NCI-H226 (cell line): ENCODE measurements at places on chromosomes 5 and 9.

- DNase-seq: no peak
Measured at GRCh38 chr5:82476155-82476554, 198.0 kb upstream of the RPS23 start.

- no peak for DNase-seq
Measured at GRCh38 chr9:79000230-79001002, 571.3 kb upstream of the TLE4 start.

- DNase-seq: no peak
Measured at GRCh38 chr5:91224969-91225368, 158.1 kb downstream of the ARRDC3 start.

GRCh38 chr5:31481531-31482165 is 50.2 kb downstream of the DROSHA start:
- DNase-seq: no peak

GRCh38 chr9:68574150-68574549 is 33.5 kb upstream of the TMEM252 start:
- no peak for DNase-seq

GRCh38 chr9:70981312-70981711 is 140.1 kb downstream of the TRPM3 start:
- DNase-seq: no peak

- DNase-seq: no peak
Measured at GRCh38 chr5:51632793-51633192, 249.5 kb downstream of the ISL1 start.

GRCh38 chr9:119803679-119804078 is 434.4 kb upstream of the BRINP1 start:
- no peak for DNase-seq

DNA sequence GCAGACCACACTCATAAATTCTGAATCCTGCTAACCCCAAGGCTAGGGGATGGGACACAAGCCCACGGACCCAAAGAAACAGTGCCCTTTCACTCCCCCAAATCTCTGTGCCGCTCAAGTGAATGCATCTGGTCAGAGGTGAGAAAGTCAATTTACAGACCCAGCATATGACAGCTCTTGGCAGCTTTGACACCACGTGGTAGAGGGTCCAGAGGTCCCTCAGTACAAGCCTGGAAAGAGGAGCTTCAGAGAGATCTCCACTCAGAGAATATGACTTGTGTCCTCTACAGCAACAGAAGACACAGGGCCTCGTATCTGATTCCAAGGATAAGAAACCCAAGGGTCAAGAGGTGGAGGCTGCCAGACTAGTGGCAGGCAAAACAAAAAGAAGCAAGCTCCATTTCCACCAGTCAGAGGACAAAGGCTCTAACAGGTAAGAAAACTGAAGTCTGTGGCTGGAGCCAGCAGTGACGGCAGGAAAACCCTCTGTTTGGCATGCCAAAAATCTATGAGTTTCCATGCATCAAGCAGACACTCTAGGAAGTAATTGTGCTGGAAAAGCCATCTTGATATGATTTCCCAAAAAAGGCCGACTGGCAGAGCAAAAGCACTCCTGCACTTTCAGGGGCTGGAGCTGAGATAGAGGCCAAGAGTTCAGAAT is 138.7 kb downstream of the UGCG start:
- no peak for DNase-seq

DNA sequence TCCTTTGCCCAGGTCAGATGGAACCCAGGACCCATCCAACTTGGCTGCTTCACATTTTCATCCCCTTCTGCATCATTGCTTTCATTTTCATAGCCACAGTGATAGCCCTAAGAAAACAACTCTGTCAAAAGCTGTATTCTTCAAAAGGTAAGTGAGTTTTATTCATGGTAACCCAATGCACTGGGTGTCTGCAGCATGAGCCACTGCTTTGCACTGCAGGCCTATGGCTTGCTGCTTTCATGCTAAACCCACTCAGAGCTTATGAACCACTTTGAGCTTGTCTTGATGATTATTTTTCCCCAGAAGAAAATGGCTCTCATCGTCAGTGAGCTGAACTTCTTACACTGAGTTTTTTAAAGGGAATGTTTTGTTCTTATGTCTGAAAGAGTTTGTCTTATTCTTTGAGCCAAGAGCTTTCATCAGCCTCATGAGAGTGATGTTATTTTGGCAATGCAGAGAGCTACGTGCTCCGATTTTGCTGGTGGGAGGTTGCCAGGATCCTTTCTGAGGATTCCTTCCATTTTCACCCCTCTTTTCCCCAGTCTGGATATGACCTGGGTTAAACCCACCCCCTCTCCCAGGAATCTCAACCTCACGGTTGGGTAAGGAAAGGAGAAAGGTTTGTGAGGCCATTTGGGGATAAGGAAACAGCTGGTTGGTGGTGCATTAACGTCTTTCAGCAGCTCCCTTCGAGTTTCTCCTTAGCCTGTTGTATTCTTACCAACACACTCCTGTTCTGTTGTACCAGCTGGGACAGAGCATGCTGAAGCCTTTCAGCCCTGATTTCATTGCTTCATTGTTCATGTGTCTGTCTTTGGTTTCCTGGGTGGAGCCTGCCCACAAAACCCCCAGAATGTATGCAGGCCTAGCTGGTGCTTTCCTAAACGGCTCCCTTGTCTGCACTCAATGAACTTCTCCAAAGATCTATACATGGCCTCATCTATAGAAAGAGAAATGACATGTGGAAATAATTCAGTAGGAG is 47.6 kb downstream of the PDCD1LG2 start:
- DNase-seq: no peak

- DNase-seq: no peak
Measured at GRCh38 chr9:22447618-22448305, 1.1 kb downstream of the DMRTA1 start.

DNA sequence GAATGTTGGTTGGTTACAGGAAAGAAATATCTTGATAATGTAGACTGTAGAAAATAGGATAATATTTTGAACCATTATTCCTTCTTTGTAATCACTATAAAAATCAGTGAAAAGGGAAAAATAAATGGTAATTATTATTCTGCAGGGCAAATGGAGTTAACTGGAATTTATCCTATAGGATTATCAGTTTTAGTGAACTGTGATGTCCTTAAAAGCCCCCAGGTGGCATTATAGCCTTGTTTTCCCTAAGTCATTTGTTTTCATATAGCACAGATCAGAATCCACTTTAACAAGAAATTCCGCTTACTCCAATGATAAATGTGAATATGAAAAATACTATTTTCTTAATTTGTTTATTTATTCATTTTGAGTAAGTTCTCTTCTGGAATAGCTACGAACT is 26.2 kb upstream of the WDR41 start:
- DNase-seq: no peak

DNA sequence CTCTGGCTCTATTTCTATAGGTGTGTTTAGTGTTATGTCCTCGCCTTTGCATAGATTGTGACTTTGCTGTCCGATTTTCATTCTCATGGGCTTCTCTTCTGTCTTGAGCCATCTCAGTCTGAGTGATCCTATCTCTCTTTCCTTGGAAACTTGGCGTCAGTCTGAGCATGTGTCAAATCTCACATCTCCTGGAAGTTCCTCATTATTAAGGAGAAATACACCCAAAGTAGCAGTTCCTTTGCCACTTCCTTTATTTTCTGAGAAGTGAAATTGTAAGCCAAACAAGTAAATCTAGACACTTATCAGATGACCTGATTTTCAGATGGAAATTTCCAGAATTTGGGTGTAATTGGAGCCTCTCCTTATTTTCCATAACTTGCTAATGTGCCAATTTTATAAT is 126.9 kb upstream of the ANKH start:
- DNase-seq: no peak

DNA sequence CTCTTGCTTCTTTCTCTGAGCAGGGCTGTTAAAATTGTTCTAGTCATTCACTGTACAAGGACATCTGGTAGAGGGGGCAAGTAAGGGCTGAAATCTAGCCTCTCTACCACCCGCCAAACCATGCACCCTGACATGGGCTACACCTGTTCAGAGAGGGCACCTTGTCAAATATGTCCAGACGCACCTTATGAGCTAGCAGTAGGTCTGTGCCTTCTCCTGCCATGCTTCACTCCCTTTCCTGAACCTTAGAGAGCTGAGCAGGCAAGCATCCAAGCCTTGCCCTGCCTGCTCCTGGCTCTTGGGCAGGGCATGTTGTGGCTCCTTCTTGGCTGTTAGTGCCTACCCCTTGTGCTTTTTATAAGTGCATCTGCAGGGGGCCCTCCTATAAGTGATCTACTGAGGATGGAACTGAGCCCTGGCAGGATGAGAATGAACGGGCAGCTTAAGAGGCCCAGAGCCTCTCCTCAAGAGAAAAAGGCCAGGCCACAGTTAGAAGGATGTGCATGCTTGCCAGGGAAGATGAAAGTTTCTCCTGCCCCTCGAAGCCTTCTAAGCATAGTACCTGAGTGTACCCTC is 3.8 kb upstream of the NEUROG1 start:
- DNase-seq: no peak

GRCh38 chr9:113390192-113390960 is 10.7 kb downstream of the ALAD start:
- DNase-seq: no peak

GRCh38 chr5:175357995-175358394 is 86.0 kb downstream of the DRD1 start:
- DNase-seq: no peak

GRCh38 chr9:125106285-125106893 is 36.9 kb downstream of the SCAI start:
- DNase-seq: peak; percentile 49

GRCh38 chr5:87831499-87831898 is 418.8 kb upstream of the CCNH start:
- DNase-seq: no peak

- no peak for DNase-seq
Measured at GRCh38 chr9:91421128-91421765, 2.4 kb downstream of the NFIL3 start.

- peak; percentile 65 for DNase-seq
Measured at GRCh38 chr9:34611811-34612787, at the start of gene RPP25L. Gene RPP25L, minus strand, starts transcription at chr9:34612097. Its CDS starts 801 bp downstream, at chr9:34611296.

GRCh38 chr9:137618105-137619067 is at the start of gene EHMT1:
Gene EHMT1, plus strand, starts transcription at chr9:137619005. Its CDS starts 24 bp downstream, at chr9:137619029.
- peak; percentile 61 for DNase-seq

GRCh38 chr5:120988941-120989340 is 524.8 kb downstream of the PRR16 start:
- no peak for DNase-seq

- DNase-seq: peak; percentile 20
Measured at GRCh38 chr5:66863243-66864170, 267.3 kb downstream of the MAST4 start.

- DNase-seq: peak; percentile 6
Measured at GRCh38 chr5:35773967-35774366, 82.7 kb upstream of the IL7R start.

- no peak for DNase-seq
Measured at GRCh38 chr5:15354021-15354420, 146.0 kb upstream of the FBXL7 start.

DNA sequence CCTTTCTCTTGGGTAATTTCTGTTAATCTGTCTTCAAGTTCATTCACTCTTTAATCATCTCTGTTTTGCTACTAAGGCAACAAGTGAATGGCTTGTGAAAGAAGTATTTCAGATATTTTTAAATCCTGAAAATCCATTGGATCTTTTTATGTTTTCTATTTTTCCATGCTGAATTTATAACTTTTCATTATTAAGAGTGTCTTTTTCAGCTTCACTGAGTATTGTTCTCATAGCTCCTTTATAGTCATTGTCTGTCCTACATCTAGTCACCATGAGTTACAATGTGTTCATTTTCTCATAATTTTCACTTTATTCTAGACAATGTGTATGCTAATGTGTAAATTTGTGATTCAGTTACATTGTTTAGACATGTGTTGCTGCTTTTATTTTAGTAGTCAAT is 556.4 kb downstream of the TUSC1 start:
- DNase-seq: no peak

- DNase-seq: no peak
Measured at GRCh38 chr5:88718736-88719135, 164.2 kb downstream of the MEF2C start.

GRCh38 chr5:17214893-17215292 is 2.5 kb upstream of the BASP1 start:
- DNase-seq: no peak

- DNase-seq: no peak
Measured at GRCh38 chr5:94640176-94640575, 21.7 kb downstream of the SLF1 start.

DNA sequence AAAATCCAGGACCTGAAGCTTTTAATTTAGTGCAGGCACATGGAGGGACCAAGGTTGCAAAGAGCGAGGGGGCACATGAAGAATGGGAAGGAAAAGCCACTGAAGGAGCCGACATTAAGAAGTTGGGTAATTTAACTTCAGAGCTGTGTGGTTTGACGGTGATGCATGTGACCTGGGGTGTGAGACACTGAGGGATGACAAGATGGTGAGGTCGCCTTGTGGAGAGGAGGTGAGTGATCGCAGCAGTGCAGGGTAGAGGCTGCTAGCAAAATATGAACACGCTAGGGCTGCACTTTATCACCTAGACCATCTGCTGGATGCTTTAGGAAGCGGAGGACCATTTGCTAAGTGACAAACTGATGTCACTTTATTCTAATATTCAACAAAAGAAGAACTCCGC is 339.0 kb upstream of the KIF2A start:
- DNase-seq: no peak

- DNase-seq: no peak
Measured at GRCh38 chr5:159041444-159042198, 58.1 kb downstream of the EBF1 start.

DNA sequence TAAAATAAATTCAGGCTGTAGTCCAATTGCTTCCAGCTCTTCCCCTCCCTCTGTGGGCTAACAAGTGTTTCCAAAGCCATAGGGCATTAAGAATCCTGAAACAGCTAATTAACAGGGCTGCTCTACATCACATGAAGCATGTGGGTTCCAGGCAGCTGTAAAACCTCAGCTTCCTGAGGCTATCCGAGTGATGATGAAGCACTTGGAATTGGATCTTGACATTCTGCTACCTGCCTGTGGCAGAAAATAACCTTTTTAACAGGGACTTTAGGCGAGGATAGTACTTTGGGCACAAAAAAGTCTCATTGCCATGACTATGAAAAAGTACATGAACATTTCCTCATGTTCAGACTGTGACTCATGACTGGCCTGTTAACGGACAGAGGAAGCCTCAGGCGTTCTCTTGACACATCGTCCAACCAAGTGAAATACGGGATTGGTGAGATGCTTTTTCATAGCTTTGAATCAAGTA is 107.2 kb downstream of the PDE4D start:
- DNase-seq: peak; percentile 87

DNA sequence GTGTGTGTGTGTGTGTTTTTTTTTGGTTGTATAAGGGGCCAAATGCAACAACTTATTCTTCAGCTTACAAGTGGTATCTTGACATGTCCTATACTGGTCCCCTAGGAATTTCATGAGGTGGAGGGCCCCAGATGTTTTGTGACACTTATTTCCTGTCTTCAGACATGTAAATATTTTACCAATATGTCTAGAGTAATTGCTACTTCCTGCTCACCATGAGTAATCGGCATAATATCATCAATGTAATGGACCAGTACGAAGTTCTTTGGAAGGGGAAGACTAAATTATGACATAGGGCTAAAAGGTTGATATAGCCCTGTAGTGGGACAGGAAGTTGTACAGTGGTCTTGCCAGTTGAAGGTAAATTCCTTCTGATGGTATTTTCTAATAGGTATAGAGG is 3.7 kb upstream of the OTULIN start:
- DNase-seq: no peak

DNA sequence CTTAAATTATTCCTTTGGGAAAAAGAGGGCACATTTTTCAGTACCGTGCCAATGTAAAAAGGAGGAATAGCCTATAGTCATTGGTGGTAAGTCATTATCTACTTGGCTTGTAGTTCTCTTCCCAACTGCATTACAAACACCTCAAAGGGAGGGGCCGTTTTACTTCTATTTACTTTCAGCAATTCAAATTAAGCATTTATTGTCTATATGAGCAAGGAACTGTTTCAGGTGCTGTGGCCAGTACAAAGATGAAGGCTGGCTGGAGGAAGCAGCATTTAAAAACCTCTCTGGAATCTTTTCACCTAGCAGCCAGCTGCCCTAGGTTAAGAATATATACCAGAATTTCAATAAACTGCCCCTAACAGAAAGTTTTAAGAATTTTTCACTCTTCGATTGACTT is 48.9 kb downstream of the SEMA6A start:
- DNase-seq: no peak
